NCI-H1694 (cell line): ENCODE measurements at places on chromosomes 3 and 15.

DNA sequence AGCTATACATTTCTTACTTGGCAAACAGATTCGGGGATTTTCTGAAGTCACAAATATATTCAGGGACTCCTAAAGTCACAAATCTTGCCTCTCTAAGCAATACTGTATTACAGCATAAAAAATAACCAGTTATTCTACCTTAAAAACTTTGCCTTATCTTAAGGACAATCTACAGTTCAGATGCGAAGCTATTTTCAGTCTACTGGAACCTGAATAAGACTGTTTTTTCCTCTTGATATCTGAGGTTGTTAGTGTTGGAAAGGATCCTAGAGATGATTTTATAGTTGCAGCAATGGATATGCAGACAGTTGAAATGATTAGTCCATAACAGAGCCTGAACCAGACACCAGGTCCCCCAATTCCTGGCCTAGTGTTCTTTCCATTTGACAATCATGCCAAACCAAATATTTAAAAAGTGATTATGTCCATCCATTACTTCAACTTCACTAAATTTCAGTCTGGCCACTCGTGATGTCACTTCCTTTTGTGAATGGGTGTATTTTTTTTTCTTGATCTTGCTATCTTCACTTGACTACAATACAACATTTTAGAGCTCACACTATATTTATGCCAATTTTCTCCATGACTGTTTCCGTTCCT, 1.8 kb downstream of the HDGFL3 start:
- DNase-seq: no peak

DNA sequence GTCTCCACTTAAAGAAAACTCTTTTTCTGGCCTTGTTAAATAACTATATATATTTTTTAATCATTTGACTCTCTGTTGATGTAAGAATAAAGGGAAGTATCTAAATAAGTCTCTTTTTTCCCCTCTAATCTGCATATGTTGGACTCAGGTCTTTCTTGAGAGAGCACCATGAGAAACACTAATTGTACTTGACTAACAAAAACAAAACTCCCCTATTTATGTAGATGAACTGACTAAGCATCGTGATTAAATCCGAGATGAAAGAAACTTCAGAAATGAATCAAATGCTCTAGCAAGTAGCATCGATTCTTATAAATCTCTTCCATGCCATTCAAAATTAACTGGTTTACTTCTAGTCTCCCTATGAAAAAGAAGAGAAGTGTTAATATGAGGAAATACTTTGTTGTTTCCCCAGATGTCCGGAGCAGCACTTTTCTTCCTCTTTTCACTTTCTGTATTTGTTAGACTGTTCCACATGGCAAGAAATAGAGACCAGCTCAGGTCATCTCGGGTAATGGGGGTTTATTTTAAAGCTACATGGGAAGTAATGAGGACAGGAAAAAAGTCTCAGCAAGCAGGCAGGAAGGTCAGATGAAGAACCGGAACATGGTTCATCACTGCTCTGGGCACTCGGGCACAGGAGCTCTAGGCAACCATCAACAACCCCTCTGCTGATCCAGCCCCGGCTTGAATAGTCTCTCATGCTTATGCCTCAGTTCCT, 288.3 kb downstream of the CNTN6 start:
- no peak for DNase-seq

DNA sequence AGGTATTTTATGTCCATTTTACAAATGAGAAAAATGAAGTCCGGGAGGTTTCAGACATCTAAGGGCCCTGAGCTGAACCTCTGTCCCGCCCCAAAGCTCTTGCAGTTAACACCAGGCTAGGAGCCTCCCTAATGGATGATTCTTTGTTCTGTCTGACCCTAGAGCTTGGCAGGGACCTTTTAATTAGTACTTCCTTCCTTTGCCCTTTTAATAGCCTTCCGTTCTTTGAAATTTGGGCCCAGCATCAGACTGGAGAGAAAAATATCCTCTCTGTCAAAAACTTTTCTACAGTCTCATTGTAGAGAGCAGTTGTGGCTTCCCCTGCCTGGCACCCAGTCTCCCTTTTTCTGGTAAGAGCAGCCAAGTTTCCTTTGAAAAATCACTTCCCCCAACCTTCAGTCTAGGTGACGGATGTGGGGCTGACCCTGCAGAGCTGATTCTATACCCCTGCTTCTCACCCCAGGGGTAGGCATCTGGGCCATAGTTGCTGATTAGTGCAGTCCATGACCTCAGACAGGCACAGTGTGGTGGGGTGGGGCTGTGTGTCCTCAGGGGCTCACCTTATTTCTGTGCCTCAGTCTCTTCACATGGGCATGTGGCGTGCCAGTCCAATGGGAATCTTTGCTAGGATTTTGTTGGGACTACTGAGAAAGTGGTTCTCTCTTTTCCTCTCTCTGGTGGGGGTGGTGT, 220.4 kb downstream of the ADAMTS9 start:
- DNase-seq: no peak

GRCh38 chr3:3800080-3800455, 837 bp downstream of the LRRN1 start:
- DNase-seq: no peak

- DNase-seq: no peak
Measured at GRCh38 chr3:194204042-194204987, 68.4 kb downstream of the HES1 start.

DNA sequence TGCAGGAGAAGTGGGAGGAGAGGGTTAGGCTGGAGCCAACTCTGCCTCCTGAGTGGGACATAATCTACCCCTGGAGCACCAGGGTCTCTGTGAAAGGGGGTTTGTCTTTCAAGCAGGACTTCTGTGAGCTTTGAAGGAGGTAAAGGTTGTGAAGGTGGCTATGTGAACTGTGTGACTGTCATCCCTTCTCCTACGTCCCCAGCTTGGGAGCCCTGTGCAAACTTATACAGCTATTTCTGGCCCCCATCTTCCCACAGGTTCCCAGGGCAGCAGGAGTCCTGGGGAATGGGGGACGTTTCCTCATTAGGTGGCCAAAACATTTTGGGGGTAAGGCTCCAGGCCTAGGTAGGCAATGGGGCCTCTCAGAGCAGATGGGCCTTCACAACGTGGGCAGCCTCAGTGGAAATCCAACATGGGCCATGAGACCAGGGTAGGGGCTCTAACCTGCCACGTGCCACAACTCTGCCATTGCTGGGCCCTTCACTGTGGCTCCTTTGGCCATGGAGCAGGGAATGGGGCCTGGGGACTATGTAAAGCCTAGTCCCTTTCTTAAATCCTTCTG, 3.5 kb downstream of the VIPR1 start:
- no peak for DNase-seq

DNA sequence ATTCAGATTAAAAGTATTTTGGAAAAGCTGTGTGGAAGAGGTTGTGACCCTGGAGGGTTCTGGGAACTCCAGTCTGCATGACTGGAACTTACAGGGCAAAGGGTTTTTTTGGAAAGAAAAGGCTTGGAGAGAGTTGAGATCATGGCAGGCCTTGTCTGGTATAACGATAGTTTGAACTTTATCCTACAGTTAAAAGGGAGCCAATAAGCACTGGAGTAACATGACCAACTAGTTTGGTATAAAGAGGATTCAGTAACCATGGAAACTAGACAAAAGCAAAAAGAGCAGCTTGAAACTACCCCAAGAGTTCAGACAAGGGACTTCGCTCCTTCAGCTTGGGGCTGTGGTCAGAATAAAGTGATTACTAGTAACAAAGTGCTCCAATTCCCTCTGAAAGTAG, 151.2 kb upstream of the TMCO5A start:
- DNase-seq: no peak

DNA sequence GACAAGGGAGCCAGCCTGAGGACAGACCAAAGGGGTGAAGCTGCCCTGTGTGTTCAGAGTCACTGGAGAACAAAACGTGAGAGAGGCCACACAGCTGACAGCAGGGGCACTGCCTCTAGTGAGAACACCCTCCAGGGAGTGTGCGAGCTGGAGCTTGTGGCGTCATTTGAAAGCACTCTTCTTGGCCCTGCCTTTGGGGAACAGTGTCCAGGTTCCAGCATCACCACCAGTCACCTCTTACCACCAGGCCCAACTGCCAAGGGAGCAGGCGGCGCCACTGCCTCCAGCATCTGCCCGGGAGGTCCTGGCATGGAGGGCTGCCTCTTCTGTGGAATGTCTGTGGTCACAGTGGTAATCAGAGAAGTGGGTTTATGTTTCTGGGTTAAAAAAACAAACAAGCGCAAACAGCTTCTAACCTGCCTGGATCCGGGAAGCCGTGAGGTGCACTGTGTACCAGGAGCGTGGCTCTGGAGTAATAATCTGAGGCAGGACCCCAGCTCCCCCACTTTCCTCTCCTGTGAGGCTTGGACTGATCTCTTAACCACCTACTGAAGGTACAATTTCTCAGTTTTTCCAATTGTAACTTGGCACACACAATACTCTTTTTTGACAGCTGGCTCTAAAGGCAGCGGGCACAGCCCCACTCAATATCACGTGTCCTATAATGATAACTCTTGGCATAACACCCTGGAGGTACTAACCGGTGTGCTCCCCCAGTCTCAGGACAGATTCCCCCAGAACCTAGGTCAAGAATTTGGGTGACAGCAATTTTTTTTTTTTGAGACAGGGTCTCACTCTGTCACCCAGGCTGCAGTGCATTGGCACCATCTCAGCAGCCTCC, 32.2 kb upstream of the CDCP1 start:
- no peak for DNase-seq

- no peak for DNase-seq
Measured at GRCh38 chr3:170057550-170057949, 19.8 kb downstream of the GPR160 start.
